ENCODE measurements at places on chromosomes 12 and 14.

DNA sequence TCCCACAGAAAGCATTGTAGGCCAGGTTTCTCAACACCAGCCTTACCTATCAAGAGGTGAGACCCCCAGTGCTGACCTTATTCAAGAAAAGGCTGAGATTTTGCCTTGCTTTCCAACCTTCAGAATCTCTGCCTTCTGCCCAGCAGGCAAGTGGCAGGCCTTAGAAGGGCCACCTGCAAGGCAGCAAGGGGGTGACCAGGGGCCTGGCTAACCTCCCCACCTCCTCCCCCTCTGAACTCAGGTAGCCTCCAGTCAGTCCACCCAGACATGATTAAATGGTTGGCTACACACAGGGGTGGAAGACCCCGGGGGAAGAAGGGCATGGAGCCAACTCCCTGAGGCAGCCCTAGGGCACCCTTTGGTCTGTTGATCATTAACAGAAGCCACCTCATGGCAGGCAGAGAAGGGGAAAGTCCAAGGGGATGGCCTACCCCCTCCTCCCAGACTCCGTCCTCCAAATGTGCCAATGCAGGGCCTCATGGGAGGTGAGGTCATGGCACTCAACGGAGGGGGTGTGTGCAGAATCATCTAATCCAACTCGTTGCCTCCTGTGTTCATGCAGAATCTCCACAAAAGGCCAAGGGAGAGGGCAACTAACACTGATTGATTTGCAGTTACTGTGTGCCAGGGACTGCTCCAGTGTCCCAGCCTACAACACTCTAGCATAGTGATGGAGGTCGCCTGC is 8.5 kb downstream of the ZFP36L1 start:
- DNase-seq = no peak

DNA sequence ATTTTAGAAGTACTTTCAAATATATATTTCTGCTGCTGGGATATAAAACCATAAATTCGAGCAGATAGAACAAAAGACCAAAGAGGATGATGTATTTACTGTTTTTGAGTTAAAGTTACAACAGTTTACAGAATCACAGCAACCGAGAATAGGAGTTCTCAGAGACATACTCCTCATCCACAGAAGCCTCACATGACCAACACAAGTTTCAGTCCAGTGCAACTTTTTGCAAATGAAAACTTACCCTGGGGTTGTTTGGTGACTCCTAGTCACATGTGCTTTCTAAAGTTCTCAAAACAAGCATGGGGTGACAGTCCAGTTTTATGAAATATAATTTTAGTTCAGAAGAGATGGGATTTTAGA is 117.1 kb downstream of the PRKCH start:
- DNase-seq = no peak

- no peak for DNase-seq
Measured at GRCh38 chr14:75493592-75494087, 28.6 kb upstream of the BATF start.

DNA sequence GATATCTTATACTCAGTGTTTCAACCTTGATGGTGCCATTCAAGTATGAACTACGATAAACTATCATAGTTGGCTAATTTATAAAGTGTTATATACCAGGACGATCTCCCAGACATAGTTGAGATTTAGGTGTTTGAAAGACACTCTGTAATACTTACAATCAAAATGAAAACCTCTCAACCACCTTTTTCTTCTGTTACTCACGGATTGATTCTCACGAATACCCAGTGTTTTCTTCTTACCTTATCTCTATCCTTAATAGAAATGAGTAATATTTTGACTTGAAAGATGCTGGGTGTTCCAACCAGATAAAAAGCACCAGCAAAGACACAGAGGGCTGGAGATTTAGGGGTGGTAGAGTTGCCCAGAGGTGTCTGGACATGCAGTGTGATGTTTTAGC is 169.9 kb downstream of the PTCSC3 start:
- DNase-seq = no peak

DNA sequence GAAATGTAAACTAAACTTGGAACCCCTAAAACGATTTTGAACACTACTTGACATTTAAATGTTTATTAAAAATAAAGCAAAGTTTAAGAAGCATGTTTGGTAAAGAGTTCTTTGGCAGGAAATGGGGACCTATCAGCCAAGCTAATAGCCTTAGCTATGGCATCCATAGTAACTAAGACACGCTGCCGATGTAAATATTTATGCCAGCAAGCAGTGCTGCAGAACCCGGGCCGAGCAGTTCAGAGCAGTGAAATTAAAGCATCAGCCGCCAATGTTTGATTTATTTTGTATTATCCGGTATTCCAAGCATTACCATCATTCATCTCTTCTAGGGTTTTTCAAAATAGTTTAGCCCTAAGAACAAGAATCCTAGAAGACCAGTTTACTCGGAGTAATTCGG is 61.6 kb downstream of the PPP2R5C start:
- no peak for DNase-seq

GRCh38 chr14:67584978-67585377 is 15.1 kb downstream of the PIGH start:
- DNase-seq = no peak

GRCh38 chr14:30054201-30054600 is 126.6 kb upstream of the PRKD1 start:
- DNase-seq = no peak

- peak; percentile 65 for DNase-seq
Measured at GRCh38 chr14:22668417-22668816, 24.3 kb upstream of the OR6J1 start.

GRCh38 chr12:133165776-133166175 is 15.5 kb upstream of the ZNF268 start:
- DNase-seq = no peak

GRCh38 chr12:104551313-104551931 is 94.7 kb downstream of the CHST11 start:
- no peak for DNase-seq

DNA sequence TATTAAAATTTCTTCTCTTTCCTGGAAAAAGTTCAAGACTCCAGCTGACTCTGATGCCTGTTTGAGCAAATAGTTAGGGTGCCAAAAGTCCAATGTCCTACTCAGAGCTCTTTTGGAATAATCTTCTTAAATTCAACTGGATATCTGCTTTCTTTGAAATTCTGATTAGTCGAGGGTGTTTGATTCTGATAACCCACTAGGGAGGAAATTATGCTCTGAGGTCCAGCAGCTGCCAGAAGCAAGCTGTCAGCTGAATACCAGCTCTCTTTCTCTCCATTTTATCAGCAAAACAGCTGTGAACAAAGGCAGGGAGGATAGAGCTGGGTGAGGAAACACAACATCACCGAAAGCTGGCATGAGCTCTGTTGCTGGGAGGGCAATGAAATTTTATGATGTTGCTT is 141.5 kb downstream of the CAND1 start:
- DNase-seq = no peak

- DNase-seq = no peak
Measured at GRCh38 chr12:66197495-66197921, 8.5 kb downstream of the IRAK3 start.

GRCh38 chr12:119684711-119685369 is 16.9 kb downstream of the PRKAB1 start:
- DNase-seq = no peak

- DNase-seq = no peak
Measured at GRCh38 chr12:79162948-79163347, 298.4 kb downstream of the SYT1 start.

DNA sequence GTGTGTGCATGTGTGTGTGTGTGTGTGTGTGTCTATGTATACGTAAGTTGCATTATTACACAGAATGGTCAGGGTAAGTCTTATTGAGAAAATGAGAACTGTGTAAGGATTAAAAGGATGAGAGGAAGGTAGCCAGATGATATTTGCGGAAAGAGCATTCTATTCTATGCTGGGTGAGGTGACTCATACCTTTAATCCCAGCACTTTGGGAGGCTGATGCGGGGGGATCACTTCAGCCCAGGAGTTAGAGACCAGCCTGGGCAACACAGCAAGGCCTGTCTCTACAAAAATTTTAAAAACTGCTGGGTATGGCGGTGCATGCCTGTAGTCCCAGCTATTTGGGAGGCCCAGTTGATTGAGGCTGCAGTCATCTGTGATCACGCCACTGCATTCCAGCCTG is 103.7 kb downstream of the SLC38A1 start:
- no peak for DNase-seq

DNA sequence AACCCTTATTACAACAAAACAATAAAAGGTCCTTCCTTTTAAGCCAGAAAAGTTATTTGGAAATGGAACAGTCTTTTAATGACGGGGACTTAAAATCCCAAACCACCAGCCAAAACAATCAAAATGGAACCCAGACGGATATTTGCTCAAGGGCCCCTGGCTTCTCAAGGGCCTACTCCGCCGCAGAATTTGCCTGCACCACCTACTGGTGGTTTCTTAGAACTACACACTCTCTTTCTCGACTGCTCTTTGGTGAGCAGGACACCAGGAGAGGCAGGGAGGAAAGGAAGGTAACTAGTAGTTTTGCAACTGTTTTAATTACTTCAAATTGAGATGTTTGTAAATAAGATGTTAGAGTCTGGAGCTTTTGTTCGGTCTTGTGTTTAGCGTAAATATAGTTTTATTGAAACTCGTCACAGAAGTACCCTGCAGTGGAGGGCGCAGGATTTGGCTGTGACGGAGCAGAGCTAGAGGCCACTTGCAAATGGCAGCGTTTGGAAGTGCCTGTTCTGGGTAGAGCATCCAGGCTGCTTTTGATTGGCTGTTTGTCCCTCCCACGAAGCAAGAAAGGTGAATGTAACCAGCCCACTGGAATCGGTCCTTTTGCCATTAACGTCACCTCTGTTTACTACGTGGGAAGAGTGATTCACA is 238.5 kb downstream of the CACNA1C start:
- DNase-seq = no peak

DNA sequence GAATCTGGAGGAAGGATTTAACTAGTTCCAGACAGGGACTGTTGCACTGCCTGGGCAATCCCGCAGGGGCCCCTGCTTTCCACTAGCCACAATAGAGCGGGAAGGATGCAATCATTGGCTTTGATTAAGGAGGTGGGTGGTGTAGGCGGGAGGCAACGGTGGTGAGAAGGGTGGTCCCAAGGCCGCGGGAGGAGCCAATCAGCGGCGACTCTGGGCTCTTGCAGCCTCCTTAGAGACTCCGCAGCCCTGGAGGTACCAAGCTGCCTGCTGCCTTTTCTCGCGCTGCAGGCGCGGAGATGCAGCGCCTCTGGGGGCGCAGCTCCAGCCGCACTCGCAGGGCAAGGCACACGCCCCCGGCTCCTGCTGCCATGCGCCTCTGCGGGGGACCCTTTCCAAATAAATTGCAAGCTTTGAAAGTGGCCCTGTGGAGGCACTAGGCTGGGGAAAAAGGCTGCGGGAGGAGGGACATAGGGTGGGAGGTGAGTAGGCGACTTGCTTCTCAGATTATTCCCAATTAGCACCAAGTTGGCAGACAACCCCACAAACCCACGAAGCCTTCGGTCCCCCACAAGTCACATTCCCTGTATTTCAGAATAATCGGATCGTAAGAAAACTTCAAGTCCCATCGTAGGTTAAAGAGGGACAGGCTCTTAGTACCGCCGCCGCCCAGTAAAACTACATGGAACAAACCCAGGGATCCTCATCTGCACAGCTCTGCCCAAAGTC is 858 bp upstream of the KCNA1 start:
- no peak for DNase-seq

GRCh38 chr12:66851134-66851533 is 172.3 kb upstream of the GRIP1 start:
- no peak for DNase-seq

DNA sequence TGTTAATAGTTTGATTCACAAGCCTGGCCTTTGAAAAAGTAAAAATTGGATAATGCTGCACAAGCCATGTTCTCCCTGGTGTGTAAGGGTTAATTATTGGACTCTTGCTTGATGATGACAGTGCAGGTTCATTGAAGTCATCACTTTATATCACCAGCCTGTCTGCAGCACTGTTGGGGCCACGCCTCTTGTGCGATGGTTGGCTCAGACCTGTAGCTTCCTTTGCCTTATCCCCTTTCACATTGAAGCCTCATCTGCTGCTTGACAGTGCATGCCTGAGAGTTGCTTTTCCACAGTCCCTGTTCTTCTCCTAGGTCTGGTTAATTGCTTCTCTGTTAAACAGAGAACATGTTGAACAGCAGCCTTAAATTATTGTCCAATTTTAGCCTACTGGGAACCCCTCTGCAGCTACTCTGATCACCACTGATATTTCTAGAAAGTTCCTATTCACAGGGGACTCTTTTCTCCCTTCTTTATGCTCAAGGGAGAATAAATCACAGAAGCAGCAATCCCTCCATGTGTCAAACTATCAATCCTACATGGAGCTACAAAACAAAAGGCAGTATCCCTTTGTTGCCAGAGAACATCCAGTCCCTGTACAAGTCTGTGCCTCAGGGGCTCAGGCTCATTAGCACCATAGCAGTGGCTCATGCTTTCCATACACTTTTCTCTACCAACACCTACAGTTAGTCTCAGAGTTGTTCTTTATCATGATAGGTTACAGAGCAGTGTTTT is 322.1 kb downstream of the RGS6 start:
- no peak for DNase-seq

DNA sequence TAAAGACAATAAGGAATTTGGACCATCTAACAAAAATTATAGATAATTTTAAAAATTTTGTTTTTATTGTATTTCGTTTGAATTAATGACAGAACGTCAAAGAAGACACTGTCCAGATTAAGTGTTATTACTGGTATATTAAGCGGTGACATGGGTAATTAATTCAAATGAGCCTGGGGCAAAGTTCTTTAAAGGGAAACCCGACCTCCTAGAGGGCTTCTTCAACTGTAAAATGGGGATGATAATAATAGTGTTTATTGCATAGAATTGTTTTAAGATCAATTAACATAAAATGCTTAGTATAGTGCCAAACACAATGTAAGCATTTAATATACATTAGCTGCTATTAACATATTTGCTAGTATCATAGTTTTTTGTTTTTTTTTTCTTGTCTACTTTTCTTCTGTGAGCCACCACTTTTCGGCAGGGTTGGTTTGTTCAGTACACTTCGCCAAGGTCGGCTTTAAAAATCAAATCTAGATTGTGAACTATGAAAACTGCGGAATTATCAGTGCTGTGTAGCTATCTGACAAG is 514 bp upstream of the LARP4 start:
- no peak for DNase-seq

- DNase-seq = no peak
Measured at GRCh38 chr14:33569821-33570687, 380.8 kb downstream of the EGLN3 start.

- DNase-seq = no peak
Measured at GRCh38 chr12:22287776-22288621, 46.5 kb downstream of the ST8SIA1 start.

DNA sequence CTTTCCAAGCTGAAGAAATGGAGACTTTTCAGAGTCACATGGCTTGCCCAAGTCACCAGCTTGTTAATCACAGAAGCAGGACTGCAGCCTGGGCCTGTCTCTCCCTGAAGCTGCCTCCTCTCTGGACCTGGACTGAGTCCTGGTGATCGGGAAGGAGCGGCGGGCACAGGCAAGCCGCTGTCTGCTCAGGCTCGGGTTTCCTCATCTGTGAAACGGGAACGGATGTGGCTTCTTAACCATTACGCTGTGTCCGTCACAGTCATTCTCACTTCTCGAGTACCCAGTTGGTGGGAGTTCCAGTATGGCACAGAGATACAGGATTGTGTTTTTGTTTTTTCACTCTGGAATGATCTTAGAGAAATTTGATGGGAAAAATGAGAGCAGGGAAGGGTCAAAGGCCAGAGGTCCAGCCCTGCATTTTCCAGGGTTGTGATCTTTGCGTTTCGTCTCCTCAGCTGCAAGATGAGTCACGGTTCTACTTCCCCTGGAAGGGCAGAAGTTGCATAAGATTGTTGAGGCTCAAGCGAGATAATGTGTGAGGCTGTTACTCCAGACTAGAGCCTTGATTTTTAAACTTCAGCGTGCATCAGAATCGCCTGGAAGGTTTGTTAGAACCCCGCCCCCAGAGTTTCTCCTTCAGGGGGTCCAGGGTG is 7.6 kb upstream of the LRTM2 start:
- no peak for DNase-seq

- DNase-seq = no peak
Measured at GRCh38 chr12:12425616-12426015, 68.7 kb downstream of the BORCS5 start.
